ENCODE measurements at places on chromosomes 1 and 21. TPM values are rescaled to one million over a fixed set of nuclear protein-coding genes. Genes with fewer than 3 reads are reported as not detected.

LCE3E gene
- not detected for total RNA-seq

PTAFR gene
- total RNA-seq: 1.3 TPM

MPL gene
- total RNA-seq: not detected

TOMM20 gene
- total RNA-seq: 172 TPM

SLC1A7 gene
- not detected for total RNA-seq

- no peak for DNase-seq
Measured at GRCh38 chr1:19232524-19232846, 18.8 kb downstream of the EMC1 start.

DNA sequence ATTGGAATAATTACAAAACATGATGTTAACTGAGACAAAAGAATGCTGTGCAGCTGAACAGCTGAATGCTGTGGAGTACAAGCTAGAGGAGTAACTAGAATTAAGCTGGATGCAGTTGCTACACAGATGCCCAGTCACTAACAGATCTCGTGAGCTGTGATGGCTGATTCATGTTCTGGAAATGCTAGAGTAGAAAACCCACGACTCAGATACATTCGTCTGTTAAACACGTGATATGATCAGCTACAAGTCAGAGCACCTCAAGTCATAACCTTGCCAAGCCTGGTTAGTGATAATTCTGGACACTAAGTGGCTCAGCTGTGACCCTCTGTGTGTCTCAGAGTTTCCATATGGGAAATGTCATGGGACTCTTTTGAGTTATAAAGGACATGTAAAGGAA lies 89.7 kb upstream of the ESRRG start:
- no peak for DNase-seq

- DNase-seq: no peak
Measured at GRCh38 chr1:5936126-5936525, 56.1 kb downstream of the NPHP4 start.

- no peak for DNase-seq
Measured at GRCh38 chr1:32337855-32338636, 2.0 kb upstream of the MARCKSL1 start.

DNA sequence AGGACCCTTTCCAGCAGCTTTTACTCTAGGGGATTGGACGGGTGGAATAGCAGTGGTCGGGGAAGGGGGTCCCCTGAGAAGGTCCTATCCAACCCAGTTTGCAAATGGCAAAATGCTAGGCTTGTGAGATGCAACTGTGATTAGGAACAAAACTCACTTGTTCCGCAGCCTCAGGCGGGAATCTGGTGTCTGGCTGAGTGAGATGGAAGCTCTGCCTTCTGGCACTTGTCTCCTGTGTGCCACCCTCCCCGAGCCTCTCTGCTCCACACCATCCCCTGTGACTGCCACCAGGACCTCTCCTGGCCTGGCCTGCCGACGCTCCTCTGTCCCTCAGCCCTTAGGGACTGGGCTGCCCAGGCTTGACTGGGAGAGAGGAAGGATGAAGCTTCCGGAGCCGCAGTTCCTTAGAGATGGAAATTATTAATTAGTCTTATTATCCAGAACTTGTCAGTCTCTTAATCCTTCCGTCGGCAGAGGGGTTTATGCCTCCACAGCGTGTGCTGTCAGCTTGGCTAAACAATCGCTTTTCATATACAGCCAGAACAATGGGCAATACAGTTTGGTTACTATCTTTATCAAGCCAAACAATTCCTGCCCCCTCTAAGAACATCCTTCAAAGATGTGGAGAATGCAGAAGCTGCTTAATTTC lies 292.8 kb upstream of the VAMP3 start:
- DNase-seq: no peak

GRCh38 chr21:36155603-36156338 lies 853 bp upstream of the DOP1B start:
- peak; percentile 7 for DNase-seq

Measured in activated T-cell treated with anti-CD3 and anti-CD28 coated beads, Interleukin-2, amount 50 U/mL, for 4 hours (primary cell).